ENCODE measurements at places on chromosomes 12 and 14.

GRCh38 chr14:36521598-36522345, 1.7 kb upstream of the NKX2-1 start:
- no peak for DNase-seq

DNA sequence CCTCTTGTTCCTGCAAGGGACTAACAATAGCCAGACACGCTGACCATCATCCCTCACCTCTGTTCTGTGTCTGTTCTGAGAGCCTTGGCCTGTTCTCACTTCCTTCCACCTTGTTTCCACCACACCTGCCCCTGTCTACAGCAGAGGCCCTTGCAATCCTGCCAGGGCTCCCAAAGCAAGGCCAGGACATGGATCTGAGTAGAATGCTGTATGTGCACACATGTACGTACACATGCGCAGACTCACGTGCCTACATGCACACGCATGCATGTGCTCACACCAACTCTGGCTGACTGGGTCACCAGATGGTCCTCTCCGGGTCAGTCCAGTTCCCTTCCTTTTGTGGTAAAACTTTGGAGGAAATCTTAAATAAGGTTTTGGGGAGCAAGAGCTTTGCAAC, 133.0 kb upstream of the C14orf180 start:
- no peak for DNase-seq

DNA sequence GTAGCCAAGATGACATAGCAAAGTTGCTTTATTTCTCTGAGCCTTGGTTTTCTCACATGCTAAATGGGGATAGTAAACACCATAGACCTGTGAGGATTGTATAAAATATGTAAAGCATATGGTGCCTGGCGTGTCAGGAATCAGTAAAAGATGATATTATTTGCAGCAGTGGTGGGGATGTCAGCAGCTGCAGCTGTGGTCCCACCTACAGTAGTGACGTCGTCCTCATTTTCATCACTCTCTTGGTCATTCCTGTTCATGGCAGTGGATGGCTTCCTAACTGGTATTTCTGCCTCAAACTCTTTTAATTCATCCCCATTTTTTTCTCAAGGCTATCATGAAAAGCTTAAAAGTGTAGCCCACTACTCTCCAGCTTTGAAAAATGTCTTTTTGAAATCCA, 12.1 kb downstream of the BMAL2 start:
- DNase-seq, result no peak

- no peak for DNase-seq
Observed at GRCh38 chr14:89775151-89775550, 179.4 kb downstream of the EFCAB11 start.

GRCh38 chr14:98513558-98513957, 758.4 kb downstream of the BCL11B start:
- no peak for DNase-seq

DNA sequence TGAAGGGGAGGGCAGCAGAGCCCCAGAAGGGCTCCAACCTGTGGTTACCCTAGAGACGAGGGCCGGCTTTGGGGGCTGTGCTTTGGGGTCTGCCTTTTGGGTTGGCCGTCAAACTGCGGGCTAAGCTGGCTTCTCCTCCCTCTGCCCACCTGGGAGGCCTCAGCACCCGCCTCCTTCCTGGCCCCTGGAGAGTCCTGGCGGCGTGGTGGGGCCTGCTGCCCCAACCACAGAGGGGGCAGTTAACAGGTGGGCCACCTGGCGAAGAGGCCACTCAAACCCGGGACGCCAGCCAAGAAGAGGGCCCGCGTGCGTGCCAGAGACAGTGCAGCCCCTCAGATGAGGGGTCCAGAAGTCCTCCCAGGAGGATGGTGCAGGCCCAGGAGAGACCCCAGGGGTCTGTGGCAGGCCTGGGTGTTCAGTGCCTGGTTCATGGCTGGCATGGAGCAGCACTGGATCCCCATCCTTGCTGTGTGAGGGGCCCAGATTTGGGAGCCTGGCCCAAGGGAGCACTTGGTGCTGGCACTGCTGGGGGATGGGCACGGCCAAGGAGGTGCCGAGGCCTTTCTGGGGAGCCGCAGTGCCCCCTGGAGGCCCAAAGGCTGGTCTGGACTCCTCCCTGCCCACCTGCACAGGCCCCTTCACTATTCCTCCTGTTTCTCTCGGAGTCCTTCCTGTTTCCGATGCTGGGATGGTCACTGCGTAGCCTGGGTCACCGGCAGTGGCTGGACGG, 48.8 kb downstream of the LRCOL1 start:
- no peak for DNase-seq

DNA sequence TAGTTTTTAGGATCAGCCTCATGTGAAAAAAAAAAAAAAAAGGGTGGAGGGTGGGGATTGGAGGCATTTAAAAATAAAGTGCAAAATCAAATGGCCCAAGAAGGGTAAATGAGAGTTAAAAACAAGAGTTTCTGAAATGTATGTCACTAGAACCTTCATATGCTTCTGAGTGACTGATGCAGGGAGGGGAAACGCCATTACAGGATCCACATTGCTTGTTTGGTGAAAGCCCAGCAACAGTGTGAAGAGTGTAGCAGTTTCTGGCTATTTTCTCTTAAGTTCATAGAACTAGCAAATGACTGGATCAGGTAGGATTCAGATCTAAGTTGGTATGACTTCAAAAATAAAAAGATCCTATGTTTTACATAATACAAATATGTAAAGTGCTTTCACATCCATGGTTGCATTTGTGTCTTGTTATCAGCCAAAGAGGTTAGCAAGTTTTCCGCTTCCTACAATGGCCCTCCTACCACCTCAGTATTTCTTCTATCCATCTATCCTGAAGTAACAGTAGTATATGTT, 2.9 kb downstream of the CHPT1 start:
- DNase-seq, result no peak

DNA sequence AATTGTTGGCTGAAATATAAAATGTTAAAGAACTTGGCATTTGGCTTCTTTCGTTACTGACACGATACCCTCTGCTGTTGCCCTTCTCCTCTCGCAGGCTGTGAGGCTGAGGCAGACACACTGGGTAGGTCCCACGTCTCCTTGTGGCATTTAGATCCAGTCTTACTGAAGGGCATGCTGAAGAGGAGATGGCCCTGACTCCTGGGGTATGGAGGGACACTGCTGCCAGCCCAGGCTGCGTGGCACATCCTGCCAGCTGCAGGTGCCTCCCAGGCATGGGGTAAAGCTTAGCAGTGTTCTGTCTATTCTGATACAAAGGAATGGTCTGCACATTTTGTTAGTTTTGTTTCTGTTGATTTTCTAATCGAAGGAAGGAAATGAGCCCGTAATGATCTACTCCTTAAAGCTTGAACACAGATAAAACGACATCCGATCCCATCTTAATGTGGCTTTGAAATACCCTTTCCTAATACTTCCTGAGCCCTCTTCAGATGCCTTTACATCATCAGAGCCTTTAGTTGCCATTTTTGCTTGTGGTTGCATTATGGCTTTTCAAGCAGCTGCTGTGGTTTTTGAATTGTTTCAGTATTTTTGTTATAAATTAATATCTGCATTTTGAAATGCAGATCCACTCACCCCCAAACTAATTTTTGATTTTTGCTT, 61.1 kb downstream of the WDR20 start:
- DNase-seq, result no peak

DNA sequence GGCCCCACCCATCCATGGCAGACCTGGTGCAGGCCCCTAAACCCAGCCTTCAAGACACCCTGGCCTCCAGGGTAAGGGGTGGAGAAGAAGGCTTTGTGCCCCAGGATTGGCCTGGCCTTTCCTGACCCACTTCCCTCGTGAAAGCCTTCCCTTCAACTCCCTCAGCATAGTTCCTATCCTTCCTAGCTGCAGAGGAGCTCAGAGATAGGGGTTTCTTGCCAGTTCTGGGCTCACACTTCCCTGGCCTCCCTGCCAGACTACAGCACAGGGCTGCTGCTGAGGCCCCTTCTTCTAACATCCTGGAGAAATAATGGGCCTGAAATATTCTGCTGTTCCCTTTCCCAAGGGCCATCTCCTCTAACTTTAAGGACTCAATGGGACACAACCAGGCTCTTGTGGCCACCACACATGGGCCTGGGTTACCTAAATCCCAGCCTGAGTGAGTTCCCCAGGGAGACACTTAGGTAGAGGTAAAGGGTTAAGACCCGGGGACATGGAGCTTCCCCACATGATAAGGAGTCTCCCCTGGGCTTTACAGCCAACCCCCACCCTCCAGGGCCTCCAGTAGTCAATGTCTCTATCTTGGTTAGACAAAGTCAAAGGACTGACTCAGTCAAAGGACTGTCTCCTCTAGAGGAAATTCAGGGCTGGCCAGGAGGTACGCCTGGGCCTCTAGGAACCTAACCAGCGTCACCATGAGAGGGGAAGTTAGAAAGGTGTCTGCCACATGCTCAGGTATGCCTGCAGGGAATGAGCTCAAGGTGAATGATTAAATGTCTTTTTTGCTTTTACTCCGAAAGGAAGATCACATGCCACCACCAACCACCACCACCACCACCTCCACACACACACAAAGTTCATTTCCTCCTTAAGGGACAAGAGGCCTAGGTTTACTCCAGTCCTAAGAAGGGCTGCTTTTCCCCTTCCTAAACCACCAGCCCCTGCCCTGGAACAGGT, 7.1 kb downstream of the ZFP36L1 start:
- no peak for DNase-seq
